ENCODE measurements at places on chromosomes 3 and 15.

GRCh38 chr3:157073810-157074209 lies 86.1 kb downstream of the CCNL1 start:
- no peak for DNase-seq

- no peak for DNase-seq
Measured at GRCh38 chr3:122785231-122785630, 8.4 kb downstream of the HSPBAP1 start.

DNA sequence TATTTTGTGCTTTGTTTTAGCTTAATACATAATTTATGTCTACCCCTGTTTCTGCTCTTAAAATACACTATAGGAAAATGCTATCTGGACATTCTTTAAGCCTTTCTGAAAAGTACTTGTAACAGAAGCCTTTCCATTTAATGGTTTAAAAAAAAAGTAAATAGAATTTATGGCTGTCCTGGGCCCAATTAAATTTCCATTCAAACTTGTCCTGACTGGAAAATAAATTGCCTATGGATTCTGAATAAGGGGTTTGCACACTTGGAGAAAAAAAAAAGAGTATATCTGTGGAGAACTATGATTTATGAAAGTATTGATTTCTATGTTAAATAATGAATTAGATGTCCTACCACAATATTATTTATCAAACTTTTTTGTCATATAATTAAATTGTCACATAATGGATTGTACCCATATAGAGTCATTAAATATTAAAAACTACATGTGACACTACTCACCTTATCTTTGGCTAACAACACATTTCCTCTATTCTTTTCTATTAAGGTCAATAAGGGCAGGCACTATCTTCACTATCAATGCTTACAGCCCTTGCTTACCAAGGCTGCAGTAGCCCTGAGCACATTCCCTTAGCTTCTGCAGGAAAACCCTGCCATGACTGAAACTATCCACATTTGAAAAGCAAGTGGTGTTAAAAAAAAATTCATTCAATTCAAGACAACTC lies 396.1 kb upstream of the ROBO2 start:
- no peak for DNase-seq

DNA sequence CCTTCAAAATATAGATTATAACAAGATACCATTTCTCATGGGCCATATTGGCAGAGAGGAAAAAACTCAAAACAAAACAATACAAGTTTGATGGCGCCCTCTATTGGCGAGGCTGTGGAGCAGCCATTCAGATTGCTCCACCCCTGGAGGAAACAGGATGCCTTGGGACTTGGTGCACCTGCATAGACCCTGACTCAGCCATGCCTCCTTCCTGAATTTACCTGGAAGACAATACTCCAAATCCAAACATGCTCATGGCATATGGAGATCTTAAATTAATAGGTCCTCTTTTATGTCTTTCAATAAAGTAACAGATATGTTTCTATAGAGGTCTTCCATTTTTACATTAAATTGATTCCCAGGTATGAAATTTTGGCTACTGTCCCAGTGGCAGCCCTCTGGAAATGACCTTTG lies 90.0 kb downstream of the APBA2 start:
- peak; percentile 75 for DNase-seq

- DNase-seq, result no peak
Measured at GRCh38 chr3:170418422-170419398, at the start of gene CLDN11. TSS of gene CLDN11 (plus strand) at chr3:170418868. CDS start at chr3:170419067, 199 bp downstream.

DNA sequence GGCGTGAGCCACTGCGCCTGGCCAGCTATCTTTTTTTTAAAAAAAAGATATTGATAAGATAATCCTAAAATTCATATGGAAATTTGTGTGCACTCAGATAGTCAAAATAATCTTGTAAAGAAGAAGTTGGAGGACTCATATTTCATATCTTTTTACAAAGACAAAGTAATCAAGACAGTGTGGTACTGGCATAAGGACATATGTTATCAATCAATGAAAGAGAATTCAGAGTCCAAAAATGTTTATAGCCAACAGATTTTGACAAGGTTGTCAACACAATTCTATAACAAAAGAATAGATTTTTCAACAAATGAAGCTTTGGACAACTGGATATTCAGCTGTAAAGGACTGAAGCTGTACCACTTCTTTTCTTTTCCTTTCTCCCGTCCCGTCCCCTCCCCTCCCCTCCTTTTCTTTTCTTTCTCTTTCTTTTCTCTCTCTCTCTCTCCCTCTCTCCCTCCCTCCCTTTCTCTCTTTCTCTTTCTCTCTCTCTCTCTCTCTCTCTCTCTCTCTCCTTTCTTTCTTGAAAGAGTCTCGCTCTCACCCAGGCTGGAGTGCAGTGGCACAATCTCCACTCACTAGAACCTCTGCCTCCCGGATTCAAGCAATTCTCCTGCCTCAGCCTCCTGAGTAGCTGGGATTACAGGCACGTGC lies 126.8 kb downstream of the GSK3B start:
- DNase-seq, result no peak

DNA sequence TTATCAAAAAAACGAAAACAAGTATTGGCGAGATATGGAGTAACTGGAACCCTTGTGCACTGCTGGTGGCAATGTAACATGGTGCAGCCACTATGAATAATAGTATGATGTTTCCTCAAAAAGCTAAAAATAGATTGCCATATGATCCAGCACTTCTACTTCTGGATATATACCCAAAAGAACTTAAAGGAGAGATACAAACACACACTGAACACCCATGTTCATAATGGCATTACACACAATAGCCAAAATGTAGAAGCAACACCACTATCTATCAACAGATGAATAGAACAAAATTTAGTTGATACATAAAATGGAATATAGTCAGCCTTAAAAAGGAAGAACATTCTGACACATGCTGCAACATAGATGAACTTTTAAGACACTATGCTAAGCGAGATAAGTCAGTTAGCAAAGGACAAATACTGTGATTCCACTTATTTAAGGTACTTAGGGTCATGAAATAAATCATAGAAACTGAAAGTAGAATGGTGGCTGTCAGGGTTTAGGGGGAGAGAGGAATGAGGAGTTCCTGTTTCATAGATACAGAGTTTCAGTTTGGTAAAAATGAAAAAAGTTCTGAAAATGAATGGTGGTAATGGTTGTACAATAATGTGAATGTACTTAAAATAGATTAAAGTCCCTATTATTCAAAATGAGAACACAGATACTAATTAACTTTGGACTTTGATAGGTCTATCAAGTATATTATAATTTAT lies 59.4 kb upstream of the IMPG2 start:
- DNase-seq, result peak; percentile 49

DNA sequence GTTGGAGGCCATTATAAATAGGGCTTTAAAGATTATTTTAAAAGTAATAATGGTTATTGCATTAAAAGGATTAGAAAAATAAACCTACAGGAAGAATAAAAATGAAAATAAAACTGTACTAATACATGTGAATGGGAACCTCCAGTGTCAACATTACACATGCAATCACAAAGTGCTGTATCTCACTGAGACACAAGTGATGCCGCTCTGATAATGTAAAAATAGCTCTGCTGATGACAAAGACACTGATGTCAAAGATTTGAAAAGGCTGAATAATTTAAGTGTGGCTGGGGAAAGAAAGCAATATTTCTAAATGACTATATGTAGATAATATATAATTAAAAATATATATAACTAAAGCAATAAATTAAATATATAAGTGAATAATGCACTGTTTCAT lies 129.1 kb upstream of the RAP2B start:
- DNase-seq, result no peak
